MG63 (cell line): ENCODE measurements at places on chromosomes 1 and 21. TPM values are rescaled to one million over a fixed set of nuclear protein-coding genes. Genes with fewer than 3 reads are reported as not detected.

Gene FBXO2
- total RNA-seq = not detected in 2 replicates

Gene CFAP107
- total RNA-seq = not detected in 2 replicates

Gene DNALI1
- total RNA-seq = not detected in 2 replicates

Gene C8A
- not detected in 2 replicates for total RNA-seq

Gene S100A6
- 474 and 904 TPM in 2 replicates for total RNA-seq

Gene TFF2
- not detected in 2 replicates for total RNA-seq

Gene SELE
- total RNA-seq = not detected in 2 replicates

Gene FAM3B
- not detected in 2 replicates for total RNA-seq
